Stimulated activated CD8-positive, alpha-beta memory T cell treated with anti-CD3 and anti-CD28 coated beads, Interleukin-15, amount 100 ng/mL, for 24 hours (primary cell): ENCODE measurements at places on chromosomes 4 and X.

DNA sequence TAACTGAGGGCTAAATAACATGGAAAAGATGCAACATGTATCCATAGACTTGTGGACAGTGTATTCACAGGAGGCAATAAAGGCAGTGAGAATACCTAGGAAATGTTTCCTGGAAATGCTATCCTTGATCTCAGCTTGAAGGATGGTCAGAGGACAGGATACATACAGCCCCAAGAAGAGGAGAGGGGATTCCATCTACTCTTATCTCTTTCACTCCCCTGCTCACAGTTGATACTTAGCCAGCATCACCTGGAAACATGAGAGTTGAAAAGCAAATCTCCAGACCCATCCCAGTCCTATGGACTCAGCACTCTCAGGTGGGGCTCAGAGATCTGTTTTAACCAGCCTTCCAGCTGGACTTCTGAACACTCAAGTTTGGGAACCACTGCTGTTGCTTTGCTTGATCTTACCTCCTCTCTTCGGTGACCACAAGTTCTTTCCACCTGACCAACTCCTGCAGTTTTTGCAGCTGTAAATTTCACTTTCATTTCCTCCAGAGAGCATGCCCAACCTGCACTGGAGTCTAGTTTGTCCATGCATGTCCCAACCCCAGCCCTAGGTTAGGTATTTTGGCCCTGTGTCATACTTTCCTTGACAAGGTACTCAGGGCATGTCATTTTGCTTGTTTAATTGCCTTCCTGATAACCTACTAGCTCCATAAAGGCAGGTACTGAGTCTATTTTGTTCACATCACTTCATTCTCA lies 10.4 kb downstream of the RELL1 start:
- DNase-seq: no peak

DNA sequence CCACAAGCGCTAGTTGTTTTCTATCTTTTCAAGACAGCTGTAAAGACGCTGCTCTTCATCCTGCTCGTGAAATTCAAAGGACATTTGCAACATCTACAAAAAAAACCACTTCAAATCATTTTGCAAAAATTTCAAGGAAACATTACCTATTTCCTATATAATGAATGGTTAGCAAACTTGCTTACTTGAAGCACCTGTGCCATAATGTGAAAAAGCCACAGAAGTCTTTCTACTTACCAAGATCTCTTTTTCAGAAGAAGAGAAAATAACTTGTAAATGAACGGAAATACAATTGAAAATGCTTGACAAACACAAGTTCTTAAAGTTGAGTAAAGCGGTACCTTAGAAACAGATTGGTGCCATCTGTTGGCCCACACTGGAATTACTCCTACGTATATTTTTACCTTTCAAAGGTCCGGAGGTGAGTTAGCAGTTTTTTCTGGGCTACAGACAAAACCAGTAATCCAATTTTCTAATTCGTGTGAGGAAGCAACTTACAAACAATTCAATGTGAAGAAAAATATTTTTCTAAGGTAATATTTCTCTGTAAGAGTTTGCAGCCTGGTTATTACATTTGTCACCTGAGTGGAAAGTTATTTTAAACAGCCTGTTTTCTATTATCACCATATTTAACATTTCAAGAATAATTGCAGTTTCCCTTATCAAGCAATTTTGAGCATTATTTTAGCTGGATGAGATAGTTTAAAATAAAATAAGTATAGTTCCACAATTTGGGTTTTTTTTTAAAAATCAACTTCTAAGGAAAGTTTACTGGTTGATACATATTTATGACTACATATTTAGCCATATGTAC lies at the start of gene TLR6:
Gene TLR6 (minus strand): TSS at position 294 of the 814 bp plus-strand sequence. CDS start 27,344 bp downstream, outside the sequence.
- no peak for DNase-seq

DNA sequence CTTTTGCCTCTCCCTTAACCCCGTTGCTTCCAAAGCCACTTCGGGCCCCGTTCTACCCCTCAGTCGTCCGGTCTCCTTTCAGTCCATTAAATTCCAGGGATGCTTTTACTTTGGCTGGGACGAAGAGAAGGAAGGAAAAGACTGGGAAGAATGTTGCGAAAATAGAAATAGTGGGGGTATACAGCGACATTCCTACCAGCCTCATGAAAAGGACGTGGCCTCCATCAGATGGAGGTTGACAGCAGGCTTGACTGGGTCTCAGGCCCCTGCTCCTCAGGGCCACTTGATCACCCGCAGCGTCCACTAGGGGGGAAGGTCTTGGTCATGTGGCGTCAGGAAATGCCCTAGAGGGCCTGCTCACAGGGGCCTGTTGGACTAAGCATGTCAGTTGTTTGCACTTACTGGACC lies 657 bp upstream of the ANKRD50 start:
- no peak for DNase-seq

GRCh38 chrX:70176938-70177533 lies at the start of gene DGAT2L6:
Gene DGAT2L6, plus strand, starts transcription at chrX:70177483. Its CDS starts 100 bp downstream, at chrX:70177583.
- DNase-seq: no peak

DNA sequence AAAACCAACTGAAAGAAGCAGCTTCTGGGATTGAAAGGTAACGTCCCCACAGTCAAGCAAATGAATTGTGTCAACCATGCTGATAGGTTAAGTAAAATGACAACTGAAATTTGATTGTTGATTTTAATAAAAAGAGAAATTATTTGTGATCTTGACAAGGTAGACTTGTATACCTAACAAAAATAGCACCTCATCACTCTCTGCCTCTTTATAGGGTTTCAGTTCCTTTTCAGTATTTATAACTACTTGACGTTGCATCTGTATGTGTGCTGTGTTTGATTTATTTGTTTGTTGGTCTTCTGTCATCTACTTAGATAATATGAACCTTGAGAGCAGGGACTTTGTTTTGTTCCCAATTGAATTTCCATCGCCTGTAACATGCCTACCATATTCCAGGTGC lies 7.9 kb upstream of the PPP3CA start:
- no peak for DNase-seq

DNA sequence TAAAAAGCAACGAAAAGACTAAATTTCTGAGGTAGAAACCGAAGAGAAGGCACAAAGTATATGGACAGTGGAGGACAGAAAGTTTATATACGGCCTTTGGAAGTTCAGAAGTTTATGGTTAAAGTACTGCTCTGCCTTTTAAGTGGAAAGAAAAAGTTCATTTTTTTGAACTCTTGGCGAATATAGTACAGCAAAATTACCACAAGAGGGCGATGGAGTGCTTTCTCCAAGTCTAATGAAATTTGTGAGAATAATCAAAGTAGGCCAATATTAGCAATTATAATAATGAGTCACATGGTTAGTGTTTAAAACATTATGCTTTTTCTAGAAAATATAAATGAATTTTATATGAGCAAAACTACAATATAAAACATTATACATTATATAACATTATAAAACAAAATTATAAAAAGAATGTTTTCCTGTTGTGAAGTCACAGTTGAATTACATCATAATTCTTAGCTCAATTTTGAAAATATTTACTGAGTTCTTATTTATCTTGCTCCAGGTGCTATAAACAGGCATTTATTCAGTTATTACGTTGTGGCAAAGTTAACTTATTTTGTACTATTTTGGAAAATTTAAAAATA lies 136.2 kb upstream of the BMPR1B start:
- no peak for DNase-seq

- DNase-seq: no peak
Observed at GRCh38 chrX:39985551-39985950, 112.2 kb downstream of the BCOR start.

DNA sequence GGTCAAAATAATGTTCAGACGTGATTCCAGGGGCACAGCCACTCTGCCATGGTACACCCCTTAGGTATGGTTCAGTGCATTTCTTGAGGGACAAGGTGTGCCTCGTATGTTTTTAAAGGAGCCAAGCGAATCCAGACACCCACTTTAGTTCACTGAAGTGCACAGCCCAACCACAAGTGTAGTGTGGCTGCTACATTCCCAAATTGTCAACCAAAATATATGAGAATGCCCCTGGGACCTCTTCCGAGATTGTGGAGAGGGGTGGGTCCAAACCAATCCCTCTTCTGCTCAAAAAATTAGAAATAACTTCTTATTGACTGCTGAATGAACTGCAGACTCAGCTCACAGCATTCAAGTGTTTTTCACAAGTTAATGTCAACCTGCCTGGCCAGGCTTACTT lies 7.4 kb upstream of the BRS3 start:
- DNase-seq: no peak

DNA sequence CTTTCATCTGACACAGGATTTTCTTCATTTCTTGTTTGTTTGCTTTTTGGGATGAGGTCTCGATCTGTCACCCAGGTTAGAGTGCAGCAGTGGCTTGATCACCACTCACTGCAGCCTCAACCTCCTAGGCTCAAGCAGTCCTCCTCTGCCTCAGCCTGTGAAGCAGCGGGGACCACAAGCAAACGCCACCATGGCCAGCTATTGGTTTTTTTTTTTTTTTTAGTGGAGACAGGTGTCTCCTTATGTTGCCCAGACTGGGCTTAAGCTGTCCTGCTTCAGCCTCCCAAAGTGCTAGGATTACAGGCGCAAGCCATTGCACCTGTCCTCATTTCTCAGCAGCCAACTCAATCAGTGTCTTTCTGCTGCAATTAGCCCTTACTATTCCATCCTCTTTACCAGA lies 10.3 kb downstream of the SPRY1 start:
- DNase-seq: no peak

- no peak for DNase-seq
Observed at GRCh38 chrX:131801066-131801465, 222.0 kb upstream of the STK26 start.

DNA sequence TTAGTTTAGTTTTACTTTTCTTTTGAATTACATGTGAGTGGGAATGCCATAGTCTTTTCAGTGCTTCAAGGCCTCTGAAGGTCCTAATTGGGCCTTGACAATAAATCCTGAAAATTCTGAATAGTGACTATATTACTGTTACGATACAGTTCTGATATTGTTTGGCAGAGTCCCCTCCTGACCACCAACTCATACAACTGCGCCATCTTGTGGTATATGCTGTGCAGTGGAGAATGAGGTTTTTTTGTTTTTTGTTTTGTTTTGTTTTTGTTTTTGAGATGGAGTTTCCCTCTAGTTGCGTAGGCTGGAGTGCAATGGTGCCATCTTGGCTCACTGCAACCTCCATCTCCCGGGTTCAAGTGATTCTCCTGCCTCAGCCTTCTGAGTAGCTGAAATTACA lies 56.6 kb upstream of the CHRDL1 start:
- DNase-seq: no peak

- no peak for DNase-seq
Observed at GRCh38 chr4:138925495-138925894, 90.1 kb upstream of the NOCT start.

DNA sequence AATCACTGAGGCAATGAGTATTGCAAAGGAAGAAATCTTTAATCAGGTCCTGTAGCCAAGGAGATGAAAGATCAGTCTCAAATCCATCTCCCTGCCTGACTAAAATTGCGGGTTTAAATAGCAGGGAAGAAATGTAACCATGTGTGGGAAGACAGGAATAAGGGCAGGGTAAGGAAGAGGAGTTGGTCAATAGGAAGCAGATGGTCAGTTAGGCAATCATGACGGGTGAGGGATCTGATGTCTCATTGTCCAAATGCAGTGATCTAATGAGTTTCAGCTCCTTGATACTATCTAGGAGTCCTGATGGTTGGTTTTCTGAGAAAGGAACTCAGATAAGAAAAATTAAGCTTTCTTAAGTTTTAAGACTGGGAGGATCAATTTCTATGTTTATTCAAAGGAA lies 200.8 kb downstream of the SPATA18 start:
- no peak for DNase-seq

DNA sequence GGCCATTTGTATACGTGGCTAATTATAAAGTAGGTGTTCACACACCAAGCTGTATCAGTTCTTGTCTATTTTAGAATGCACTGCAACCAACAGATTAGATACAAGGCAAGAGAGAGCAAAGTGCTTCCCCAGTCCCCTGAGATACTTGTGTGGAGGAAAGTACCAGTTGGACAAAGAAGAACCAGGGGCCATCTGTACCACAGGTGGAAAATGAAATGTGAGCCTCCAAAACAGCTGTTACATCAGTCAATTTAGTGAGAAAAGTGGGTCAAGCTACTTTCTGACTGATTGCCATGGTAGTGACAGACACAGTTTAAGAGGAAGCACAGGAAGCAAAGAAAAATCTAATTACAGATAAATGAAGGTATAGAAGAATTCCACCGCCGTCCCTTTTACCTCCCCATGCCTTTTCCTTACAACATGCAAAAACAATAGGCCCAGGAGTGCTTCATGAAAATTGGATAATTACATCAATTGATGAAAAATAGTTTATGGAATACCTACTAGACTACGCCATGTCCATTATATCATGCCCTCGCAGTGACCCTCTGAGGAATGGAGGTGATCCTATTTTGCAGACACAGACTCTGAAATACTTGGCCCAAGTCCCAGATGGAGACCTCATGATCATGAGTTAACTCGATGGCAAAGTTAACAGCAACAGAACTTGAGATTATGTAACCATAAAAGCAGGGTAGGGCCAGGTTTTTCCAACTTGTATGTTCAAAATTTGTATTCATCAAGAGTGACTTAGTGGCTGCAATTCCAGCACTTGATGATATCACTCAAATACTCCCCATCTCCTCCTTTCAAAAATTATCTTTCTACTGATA lies 15.8 kb downstream of the SMPX start:
- no peak for DNase-seq
